ENCODE measurements at places on chromosomes 6 and 20.

DNA sequence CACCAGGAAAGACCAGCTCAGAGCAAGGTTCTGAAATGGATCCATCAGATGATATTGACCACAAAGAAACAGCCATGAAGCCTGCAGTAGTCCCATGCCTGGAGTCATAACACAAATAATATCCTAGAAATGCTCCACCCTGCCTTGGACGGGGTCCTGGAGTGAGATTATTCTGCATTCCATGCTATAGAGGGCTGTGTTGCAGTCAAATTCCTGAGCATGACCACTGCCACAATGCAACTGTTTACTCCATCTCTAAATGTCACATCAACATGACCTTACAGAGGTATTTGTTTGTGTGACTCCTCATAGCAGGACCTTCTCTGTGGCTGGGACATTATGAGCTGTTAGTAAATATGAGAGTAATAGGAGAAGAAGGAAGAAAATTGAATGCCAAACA is 257.5 kb upstream of the TCF21 start:
- DNase-seq, result no peak

- DNase-seq, result no peak
Observed at GRCh38 chr6:169014211-169015197, 239.1 kb downstream of the THBS2 start.

GRCh38 chr6:36755435-36756348 is 58.1 kb downstream of the RAB44 start:
- DNase-seq, result no peak

DNA sequence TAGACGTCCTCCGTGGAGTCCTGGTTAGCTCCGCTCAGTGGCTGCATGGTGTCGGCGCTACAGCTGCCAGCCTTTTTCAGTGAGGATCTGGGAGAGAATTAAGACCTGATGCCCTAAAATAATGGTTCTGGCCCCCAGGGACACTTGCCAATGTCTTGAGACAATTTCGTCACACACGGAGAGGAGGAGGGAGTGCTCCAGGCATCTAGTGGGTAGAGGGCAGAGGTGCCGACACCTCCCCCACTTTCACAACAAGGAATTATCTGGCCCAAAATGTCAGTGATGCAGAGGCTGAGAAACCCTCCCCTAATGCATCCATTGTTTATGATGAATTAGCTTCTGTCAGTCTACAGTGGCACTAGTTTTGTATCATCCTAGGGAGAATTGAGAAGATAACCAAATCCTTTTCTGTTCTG is 24.4 kb downstream of the TMEM181 start:
- DNase-seq, result no peak

- no peak for DNase-seq
Observed at GRCh38 chr6:129312880-129313279, 397.1 kb downstream of the ARHGAP18 start.

DNA sequence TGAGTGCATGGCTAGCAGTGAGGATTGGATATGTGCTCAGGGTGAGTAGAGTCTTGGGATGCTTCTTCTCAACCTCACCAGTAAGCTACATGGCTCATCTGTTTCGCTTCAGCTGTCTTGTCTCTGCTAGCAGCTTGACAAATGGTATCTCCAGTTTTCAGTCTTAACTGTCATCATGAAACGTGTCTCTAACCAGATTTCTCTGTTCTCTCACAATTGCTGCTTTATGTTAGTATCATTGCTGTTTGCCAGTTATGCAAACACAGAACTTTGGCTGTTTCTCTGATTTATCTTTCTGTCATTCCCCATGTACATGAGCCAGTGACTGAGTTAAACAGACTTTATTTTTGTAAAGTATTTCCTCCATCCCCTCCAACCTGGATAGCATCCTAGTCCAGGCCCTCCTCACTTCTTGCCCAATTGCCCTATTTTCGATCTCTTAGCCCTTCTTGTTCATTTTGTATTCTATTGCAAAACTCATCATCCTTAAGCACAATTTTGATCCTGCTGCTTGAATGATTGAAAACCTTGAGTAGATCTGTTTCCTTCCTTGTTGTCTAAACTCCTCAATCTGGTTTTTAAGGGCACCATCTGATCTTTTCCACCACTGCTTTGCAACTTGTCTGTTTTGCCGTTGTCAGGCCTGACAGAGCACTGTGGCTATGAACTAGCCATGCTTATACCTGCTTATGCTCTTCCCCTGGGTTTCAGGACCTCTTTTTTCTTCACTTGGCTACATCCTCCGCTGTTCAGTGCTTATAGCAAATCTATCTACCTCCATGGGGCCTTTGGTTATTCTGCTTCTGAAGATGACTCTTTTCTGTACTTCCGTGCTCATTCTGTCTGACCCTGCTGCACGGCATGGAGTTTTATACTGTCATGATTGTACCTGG is 37.7 kb upstream of the ADIG start:
- DNase-seq, result no peak

GRCh38 chr6:3808759-3809514 is 40.2 kb upstream of the FAM50B start:
- no peak for DNase-seq

DNA sequence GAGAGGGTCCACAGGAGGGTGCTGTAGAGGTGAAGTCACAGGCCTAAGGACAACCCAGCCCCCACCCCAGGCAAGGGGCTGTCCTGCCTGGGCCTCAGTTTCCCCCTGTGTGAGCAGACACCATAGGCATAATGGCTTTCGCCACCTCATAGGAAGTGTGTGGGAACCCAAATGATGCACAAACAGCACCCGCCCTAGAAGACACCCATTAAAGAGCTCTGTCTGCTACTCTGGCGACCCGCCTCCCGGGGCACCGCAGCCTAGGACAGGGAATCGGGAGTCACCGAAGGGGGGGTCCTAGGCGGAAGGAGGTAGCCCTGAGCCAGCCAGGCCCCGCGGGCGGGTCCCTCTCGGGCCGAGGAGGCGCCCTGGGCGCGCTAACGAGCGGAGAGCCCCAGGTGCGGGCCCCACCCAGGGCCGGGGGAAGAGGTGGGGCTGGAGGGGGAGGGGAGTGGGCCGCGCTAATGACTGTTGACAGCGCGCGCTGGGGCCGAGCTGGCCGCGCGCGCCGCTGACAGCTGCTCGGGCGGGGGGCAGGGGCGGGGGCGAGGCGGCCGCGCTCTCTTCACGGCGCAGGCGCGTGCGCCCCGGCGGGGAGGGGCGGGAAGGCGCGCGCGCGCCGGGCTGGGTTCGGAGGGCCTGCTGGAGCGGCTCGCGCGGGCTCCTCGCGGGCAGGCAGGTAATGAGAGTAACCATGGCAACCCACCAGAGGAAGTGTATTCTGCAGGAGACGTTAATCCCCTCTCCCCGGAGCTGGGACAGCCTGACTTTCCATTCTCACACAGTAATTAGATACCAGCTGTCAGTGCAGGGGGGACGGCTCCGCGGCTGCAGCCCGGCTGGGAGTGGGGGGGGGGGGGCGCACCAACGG is 48.9 kb downstream of the NOL4L start:
- peak; percentile 43 for DNase-seq

DNA sequence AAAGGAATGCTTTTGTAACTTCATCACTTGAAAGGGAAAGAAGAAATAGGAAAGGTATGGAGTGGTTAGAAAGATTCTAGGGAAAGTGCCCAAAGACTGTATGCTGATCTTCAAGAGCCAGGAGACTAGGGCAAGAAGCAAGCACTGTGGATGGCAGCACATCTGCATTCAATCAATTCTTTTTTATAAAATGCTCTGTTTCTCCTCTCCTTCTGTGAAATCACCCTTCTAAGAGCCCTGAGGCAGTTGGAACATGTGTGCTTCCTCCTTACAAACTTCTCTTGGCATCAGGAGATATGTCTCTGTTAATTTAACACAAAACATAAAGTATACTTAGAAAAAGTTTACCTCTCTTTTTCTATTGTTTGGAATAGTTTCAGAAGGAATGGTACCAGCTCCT is 1162.2 kb upstream of the GJE1 start:
- no peak for DNase-seq

Data from occipital lobe (tissue), 3 donors.